ENCODE measurements at places on chromosomes 13 and 19. TPM values are rescaled to one million over a fixed set of nuclear protein-coding genes. Genes with fewer than 3 reads are reported as not detected.

DNA sequence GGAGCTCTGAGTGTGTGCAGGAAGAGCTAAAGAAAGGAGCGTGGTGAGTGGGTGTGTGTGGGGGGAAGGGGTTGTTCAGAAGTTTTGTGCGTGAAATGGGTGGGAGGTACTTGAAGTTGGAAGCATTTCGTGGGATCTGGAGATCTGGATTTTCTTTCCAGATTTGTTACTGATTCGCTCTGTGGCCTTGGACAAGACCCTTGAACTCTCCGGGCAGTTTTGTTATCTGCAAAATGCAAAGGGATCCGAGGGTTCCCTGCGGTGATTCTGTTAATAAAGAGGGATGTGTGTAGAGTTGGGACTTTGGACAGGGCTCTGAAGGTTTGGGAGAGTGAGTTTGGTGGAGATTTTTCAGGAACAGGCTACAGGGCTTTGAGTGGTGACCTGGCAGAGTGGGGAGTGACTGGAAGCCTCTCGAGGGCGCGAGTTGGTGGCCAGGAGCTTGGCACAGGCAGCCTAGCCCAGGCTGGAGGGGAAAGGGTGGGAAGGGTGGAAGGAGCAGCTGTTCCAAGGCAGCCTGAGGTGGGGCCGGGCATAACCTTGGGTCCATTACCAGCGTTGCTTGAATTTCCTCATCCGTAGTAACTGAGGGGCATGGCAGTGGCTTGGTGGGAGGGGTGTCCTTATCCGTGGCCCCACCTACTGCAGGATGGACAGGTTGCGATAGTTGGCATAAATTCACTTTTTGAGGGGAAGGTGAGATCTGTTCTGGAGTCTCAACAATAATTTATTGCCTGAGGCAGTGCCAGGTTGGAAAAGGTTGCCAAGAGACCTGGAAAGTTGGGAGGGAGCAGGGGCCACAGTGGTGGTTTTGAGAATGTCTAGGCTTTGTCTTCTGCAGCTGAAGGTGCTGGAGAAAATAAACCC lies 2.1 kb downstream of the ACTN4 start:
- DNase-seq, result no peak

- DNase-seq, result no peak
Measured at GRCh38 chr13:90197722-90198121, 1149.8 kb upstream of the MIR17HG start.

GRCh38 chr19:18610245-18610555 lies 2.5 kb upstream of the TMEM59L start:
- no peak for DNase-seq

- no peak for DNase-seq
Measured at GRCh38 chr13:28297341-28297740, 159.0 kb downstream of the PAN3 start.

The ZBTB7A gene
- 51.1 TPM for total RNA-seq

DNA sequence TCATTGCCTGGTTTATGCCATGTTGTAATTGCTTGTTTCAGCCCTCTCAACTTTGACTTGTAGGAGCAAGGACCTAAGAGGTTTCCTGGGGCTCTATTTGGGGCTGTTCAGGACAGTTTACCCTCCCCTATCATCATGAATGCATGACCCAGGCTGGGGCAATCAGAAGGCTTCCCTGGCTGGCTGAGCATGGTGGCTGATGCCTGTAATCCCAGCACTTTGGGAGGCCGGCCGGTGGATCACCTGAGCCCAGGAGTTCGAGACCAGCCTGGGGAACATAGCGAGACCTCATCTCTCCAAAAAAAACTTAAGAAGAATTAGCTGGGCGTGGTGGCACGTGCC lies 6.1 kb upstream of the LSM4 start:
- DNase-seq, result no peak

GRCh38 chr13:93862259-93862658 lies 617.2 kb downstream of the DCT start:
- no peak for DNase-seq

The SMIM44 gene
- total RNA-seq, result not detected

- no peak for DNase-seq
Measured at GRCh38 chr19:45747513-45747912, 14.3 kb downstream of the MEIOSIN start.

GRCh38 chr13:38606699-38607535 lies 80.0 kb upstream of the FREM2 start:
- no peak for DNase-seq

- no peak for DNase-seq
Measured at GRCh38 chr19:33407140-33407551, 33.6 kb downstream of the CEBPG start.

GRCh38 chr13:92966341-92966740 lies 260.3 kb upstream of the GPC6 start:
- no peak for DNase-seq

GRCh38 chr13:106318941-106319411 lies 216.5 kb downstream of the EFNB2 start:
- no peak for DNase-seq

DNA sequence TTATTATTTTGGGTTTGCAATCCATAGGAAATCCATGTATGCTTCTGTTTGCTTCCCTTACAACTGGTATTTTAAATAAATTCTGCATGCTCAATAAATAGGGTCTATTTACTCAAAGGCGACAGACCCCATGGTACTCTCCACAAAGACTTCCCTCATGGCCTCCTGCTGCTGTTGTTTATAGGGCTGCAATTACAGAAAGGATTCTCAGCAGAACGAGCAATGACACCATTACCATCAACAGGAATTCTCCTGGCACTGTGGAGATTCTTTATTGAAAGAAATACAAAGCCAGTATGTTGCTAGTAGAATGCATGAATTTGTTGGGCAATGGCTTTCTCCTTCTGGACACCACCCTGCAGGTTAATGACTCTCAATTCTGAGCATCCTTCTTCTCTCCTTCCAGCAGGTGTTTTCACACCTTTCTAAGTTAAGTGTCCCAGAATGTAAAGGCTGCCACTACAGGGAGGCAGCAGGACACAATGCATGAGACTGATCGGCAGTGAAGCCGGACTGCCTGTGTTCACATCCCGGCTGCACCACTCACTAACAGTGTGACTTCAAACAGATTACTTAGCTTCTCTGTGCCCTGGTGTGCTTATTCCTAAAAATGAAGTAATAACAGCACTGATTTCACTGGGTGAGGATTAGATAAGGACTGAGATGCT lies 360.2 kb downstream of the DNAJC15 start:
- DNase-seq, result no peak

The KATNAL1 gene
- 10.6 TPM for total RNA-seq
